Hepatic stellate cell (primary cell): ENCODE measurements at places on chromosomes 3 and 15.

DNA sequence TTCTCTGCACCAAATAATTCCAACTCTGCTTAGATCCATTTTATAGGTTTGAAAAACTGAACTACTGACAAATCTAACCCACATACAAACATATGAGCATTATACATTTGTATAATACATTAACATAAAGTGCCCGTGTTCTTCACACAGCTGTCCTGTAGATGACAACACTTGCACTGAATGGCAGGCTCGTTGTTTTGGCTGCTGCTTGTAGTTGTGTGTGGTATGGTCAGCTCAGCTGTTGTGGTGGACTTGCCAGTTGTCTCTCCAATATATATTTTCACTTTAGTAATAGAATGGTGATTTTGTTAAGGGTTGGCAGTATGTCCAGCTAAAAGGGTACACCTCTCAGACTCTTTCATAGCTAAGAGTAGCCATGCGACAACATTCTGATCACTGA is 30.5 kb downstream of the CHST2 start:
- DNase-seq = no peak

DNA sequence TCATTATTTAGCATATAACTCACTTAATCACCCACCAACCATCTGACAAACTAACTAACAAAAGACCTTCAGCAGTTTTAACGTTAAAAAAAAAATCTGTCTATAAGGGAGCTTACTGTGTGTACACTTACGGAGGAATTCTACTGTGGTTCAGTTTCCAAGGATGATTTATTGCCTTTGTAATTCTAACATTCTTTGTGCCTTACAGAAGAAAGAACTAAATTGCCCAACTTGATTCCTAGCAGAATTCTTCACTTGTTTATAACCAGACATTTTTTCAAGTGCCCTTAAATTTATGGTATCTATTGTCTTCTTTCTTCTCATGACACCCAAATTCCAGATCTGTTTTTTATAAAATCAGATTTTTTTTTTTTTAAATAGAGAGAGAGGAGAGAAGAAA is 119.7 kb upstream of the IGSF10 start:
- DNase-seq = peak; percentile 5

GRCh38 chr15:90930861-90931574 is 1.3 kb downstream of the HDDC3 start:
- peak; percentile 45 for DNase-seq

DNA sequence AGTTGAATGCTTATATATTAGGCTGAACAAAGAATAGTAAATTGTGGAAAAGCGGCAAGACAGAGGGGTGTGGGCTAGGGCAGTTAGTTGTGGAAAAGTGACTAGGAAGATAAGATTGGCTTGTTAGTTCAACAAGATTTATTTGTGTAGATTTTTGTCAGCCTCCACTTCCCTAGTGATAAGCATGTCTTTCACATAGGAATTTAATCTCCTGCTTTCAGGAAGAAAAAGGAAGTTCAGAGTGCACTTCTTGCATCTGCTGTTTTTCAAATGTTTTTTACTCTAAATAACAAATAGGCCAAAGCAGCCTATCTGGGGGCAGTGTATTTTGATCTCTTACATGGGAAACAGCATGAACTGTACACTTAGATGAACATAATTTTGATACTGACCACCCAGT is 919.9 kb downstream of the NAALADL2 start:
- DNase-seq = no peak

GRCh38 chr15:48102167-48102566 is 18.6 kb upstream of the SLC24A5 start:
- DNase-seq = no peak

- no peak for DNase-seq
Observed at GRCh38 chr3:161347726-161348125, 23.6 kb downstream of the SPTSSB start.

GRCh38 chr15:98964466-98965133 is 43.0 kb downstream of the PGPEP1L start:
- DNase-seq = no peak

GRCh38 chr3:177069514-177070329 is 127.6 kb downstream of the TBL1XR1 start:
- DNase-seq = no peak

GRCh38 chr3:32102289-32102688 is 4.1 kb upstream of the GPD1L start:
- DNase-seq = no peak

GRCh38 chr3:14630404-14631100 is 21.0 kb upstream of the CCDC174 start:
- no peak for DNase-seq

GRCh38 chr3:179149951-179150350 is 1.8 kb downstream of the PIK3CA start:
- DNase-seq = no peak
